Fibroblast of gingiva (primary cell): ENCODE measurements at places on chromosomes 7 and 10.

- DNase-seq, result no peak
Observed at GRCh38 chr7:50213622-50214017, 90.9 kb upstream of the IKZF1 start.

- DNase-seq, result peak; percentile 34
Observed at GRCh38 chr10:34241226-34242000, 573.7 kb downstream of the PARD3 start.

DNA sequence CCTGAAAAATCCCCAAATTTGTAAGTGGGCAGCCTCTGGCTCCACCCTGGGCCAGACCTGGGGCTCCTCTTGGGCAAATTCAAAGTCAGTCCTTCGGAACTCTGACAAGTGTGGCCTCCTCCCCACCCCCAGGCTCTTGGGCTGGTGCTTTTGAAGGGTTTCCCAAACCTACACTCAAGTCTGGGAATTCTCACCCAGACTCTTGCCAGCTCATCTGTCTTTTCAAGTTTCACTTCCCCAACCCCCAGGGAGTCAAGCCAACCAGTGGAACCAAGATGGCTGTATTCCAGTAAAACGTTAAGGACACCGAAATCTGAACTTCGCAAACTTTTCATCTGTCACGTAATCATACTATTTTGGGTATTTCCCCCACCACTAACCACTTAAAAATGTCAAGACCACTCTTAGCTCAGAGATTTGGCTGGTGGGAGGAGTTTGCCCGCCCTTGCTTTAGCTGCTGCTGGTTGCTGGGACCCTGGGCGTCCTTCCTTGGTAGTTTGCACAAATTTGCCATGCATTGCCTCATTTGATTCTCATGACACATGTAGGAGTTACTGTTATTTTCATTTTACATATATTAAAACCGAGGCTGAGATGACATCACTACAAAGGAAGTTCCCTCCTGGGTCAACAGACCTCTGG, 1.7 kb upstream of the MYO1G start:
- peak; percentile 23 for DNase-seq

GRCh38 chr7:113880559-113880958, 38.2 kb downstream of the PPP1R3A start:
- no peak for DNase-seq

DNA sequence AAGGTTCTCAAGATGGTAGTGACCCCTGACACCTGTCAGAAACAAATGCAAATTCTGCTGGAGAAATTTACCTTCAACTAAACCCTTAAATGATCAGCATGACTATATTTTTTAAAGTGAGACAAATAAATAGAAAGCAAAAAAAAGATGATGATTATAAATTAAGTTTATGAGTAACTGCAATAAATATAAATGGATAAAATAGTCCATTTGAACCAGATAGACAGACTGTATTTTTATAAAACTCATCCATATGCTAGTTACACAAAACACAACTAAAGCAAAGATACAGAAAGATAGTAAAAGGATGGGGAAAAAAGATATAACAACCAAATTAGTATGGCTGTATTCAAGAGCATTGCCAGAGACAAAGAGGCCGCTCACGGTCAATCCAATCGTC, 5.9 kb downstream of the TMEM176A start:
- DNase-seq, result no peak

DNA sequence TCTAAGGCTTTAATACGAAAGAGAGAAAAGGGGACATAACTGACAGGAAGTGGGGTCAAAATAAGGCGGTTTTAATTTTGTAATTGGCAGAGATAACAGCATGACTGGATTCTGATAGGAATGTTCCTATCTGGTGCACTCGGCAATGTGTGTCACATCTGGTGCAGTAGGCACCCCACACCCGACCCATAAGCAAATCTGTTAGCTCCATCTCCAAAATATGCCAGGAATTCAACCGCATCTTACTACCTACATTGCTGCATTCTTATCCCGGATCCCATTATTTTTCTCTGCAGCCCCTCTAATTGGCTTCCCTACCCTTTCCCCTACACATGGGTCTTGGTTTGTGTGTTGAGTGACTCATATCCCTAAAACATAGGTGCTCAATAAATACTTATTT, 19.1 kb upstream of the GALNT11 start:
- DNase-seq, result no peak

DNA sequence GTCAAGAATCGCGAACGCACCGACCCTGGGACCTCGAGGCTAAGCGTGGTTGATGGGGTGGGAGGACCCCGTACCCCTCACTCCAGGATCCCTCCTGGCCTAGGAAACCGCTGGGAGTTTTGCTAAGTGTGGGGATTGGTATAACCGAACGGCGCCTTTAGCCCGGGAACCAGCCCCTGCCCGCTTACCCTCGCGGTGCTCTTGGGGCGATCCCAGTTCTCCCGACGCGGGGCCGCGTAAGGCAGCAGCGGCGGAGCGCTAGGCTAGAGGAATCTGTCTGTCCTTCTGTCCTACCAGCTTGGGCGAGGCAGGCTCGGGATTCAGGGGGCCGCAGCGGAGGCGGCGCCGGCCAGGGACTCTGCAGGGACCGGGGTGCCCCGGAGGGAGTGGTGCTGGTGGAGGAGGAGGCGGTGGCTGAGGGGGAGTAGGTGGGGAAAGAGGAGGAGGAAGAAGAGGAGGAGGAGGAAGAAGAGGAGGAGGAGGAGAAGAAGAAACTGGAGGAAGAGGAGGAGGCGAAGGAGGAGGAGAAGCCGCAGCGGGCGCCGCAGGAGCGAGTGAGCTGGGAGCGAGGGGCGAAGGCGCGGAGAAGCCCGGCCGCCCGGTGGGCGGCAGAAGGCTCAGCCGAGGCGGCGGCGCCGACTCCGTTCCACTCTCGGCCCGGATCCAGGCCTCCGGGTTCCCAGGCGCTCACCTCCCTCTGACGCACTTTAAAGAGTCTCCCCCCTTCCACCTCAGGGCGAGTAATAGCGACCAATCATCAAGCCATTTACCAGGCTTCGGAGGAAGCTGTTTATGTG, 439 bp upstream of the EMX2 start:
- peak; percentile 17 for DNase-seq

DNA sequence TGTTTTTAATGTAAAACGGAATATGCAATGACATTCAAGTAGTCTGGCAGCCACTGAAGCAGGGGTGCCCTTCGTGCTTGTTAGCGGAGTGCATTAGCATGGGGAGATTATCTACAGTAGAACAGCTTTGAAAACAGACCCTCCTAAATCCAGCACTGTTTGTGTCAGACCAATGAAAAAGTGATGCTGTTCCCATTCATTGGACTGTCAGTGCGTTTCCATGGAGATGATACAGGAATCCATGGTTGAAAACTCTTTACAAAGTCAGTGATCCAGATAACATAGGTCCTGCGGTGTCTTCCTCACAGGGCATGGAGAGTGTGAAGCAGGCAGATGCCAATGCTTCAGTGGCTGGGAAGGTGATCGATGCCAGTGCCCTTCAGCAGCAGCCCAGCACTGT, 73.6 kb downstream of the ITGB8 start:
- no peak for DNase-seq

- no peak for DNase-seq
Observed at GRCh38 chr10:3666525-3667302, 118.3 kb downstream of the KLF6 start.

GRCh38 chr10:10225136-10225676, 792.5 kb upstream of the CELF2 start:
- DNase-seq, result no peak

GRCh38 chr10:29980084-29980483, 79.3 kb downstream of the JCAD start:
- no peak for DNase-seq

- DNase-seq, result no peak
Observed at GRCh38 chr7:157056957-157057902, 46.8 kb upstream of the MNX1 start.

- no peak for DNase-seq
Observed at GRCh38 chr7:509426-510130, 10.1 kb downstream of the PDGFA start.

DNA sequence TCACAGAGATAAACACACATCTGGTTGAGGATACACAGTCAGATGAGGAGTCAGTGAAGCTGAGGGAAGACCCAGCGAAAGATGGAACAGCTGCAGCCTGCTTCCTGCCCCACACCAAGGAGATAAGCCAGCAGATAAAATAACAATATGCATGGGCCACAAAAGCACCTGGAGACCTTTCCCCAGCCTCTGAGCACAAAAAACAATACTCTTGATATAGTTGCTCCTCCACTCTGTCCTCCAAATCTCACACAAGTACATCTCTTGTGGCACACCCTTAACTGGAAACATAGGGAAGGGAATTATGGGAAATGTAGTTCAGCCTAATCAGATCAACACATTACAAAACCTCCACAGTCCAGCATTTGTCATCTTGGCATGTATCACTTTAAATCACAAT, 9.7 kb upstream of the FHIP2A start:
- DNase-seq, result no peak

GRCh38 chr7:148698397-148699023, at the start of gene CUL1:
TSS of gene CUL1 (plus strand) at chr7:148698903. CDS start at chr7:148730123, 31,220 bp downstream.
- DNase-seq, result peak; percentile 83

- DNase-seq, result no peak
Observed at GRCh38 chr10:244227-244626, 109.0 kb downstream of the ZMYND11 start.

- peak; percentile 14 for DNase-seq
Observed at GRCh38 chr10:34955391-34955790, 134.8 kb downstream of the CUL2 start.

- no peak for DNase-seq
Observed at GRCh38 chr7:157573244-157573643, 236.4 kb downstream of the DNAJB6 start.

- peak; percentile 53 for DNase-seq
Observed at GRCh38 chr7:91266067-91266688, 1.9 kb downstream of the FZD1 start.

DNA sequence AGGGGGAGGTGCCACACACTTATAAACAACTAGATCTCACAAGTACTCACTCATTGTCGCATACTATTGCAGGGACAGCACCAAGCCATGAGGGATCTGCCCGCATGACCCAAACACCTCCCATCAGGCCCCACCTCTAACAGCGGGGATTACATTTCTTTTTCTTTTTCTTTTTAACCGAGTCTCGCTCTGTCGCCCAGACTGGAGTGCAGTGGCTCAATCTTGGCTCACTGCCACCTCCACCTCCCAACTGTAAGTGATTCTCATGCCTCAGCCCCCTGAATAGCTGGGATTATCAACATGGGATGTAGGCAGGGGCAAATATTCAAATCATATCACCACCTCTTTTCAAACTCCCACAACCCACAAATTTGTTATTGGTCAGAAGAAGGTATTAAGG, 76.7 kb downstream of the SKAP2 start:
- no peak for DNase-seq

GRCh38 chr7:32037650-32038198, 32.5 kb downstream of the PDE1C start:
- no peak for DNase-seq

DNA sequence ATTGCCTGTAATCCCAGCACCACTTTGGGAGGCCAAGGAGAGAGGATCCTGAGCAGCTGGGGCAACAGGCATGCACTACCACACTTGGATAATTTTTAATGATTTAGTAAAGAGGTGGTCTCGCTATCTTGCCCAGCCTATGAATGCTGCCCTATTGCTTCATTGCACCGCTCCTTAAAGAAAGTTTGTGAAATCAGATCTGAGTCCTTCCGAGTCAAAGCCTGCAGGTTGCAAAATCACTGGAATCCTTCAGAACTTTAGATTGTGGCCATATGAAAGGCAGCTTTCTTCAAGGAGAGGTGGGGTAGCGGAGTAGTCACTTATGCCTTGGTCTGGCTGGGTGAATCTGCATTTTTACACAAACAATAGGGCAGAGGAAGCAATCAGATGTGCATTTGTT, 166.3 kb downstream of the ARHGAP12 start:
- DNase-seq, result peak; percentile 34

DNA sequence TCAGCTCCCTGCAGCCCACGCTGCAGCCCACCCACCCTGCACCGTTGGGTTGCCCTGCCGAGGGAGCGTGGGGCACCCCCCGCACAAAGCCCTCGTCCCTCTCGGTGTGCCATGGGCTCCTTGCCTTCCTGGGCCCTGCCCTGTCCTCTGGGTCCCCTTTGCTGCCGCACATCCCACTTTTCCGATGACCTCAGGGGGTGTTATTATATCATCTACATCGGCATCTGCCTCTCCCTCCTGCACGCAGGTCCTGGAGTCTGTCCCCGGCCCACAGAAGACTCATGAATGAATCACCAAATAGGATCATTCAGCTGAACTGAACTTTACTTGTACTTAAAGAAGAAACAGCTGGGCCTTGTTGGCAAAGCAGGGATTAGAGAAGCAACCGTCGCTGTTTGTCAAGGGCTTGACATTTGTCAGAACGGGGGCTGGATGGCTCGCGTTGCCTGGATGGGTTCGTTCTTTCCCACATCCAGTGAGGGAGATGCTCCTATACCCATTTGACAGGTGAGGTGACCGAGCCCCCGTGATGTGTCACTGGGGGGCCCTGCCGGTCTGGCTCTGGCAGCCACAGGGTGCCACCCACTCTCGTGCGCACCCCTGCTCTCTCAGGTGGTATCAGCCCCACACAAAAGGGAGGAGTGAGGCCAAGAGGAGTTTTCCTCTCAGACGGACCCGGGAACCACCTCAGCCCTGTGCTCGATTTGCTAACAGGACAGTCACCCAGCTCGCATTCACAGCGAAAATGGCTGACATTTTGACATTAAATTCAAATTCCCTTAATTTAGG, 58.6 kb upstream of the EBF3 start:
- DNase-seq, result peak; percentile 73

DNA sequence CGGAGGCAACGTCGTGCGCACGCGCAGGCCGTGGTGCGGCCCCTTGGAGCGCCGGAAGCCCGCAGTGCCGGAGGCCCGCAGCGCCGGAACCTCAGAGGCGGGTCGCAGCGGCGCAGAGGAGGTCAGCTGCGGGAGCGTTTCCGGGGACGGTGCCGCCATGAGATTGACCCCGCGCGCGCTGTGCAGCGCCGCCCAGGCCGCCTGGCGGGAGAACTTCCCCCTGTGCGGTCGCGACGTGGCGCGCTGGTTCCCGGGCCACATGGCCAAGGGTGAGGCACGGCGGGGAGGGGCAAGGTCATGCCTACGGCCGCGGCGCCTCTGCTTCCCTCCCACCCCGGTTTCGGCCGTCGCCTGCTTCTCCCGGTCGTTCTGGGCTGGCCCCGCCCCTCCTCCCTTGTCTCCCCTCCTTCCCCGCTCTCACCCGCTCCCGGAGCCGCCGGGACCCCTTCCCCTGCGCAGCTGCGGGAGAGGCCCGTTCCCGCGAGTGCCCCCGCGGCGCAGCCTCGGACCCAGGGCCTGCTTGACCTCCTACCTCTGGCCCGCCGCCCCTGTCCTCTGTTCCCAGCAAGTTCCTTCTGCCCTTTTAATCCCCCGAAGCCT, at the start of gene MTG1:
MTG1 (plus strand) TSS at position 94 of the 600 bp plus-strand sequence; CDS start at position 158, 64 bp downstream.
- peak; percentile 91 for DNase-seq

- DNase-seq, result peak; percentile 97
Observed at GRCh38 chr7:50534690-50535290, 30.4 kb downstream of the DDC start.

- no peak for DNase-seq
Observed at GRCh38 chr10:15253951-15254807, 85.7 kb upstream of the NMT2 start.

DNA sequence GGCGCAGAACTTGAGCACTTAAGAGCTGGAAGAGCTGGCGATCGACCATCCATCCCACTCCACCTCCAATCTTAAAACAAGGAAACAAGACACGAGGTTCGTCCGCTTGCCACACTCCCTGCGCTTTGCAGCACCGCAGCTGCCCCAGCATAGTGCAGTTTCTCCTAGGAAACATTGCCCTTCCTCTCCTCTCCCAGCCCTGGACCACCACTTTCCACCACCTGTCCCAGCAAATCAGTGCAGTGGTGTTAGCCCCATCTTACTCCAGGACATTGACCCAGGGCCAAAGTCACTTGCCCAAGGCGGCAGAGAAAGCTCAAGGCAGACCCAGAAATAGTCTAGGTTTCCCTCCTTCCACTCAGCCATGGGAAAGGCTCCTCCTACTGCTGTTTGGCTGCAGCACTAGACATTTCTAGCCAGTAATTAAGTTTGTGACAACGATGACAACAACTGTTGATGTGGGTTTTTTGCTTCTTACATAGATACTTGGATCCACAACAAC, 1.5 kb upstream of the PARD3 start:
- DNase-seq, result peak; percentile 27
